ENCODE measurements at places on chromosomes 4 and X. TPM values are rescaled to one million over a fixed set of nuclear protein-coding genes. Genes with fewer than 3 reads are reported as not detected.

The DCAF8L2 gene
- total RNA-seq = not detected

The UGT8 gene
- total RNA-seq = 6.3 TPM

- H3K4me1 ChIP-seq = peaks cover 5% of the 10 kb centered on the region
- H3K4me3 ChIP-seq = no peak overlapping the region
- no peaks in the 10 kb centered on the region for H3K27me3 ChIP-seq
- no peak overlapping the region for H3K27ac ChIP-seq
- H3K36me3 ChIP-seq = no peaks in the 10 kb centered on the region
These were observed 684.0 kb upstream of the MAGEB2 start for GRCh38 chrX:29531336-29531735.

GRCh38 chr4:141074098-141074878 is 59.0 kb downstream of the RNF150 start:
- no peak overlapping the region for H3K4me3 ChIP-seq
- H3K27ac ChIP-seq = no peak overlapping the region
- H3K36me3 ChIP-seq = no peaks in the 10 kb centered on the region
- no peaks in the 10 kb centered on the region for H3K4me1 ChIP-seq
- no peak for DNase-seq

The KCNIP4 gene
- 0.57 TPM for total RNA-seq

DNA sequence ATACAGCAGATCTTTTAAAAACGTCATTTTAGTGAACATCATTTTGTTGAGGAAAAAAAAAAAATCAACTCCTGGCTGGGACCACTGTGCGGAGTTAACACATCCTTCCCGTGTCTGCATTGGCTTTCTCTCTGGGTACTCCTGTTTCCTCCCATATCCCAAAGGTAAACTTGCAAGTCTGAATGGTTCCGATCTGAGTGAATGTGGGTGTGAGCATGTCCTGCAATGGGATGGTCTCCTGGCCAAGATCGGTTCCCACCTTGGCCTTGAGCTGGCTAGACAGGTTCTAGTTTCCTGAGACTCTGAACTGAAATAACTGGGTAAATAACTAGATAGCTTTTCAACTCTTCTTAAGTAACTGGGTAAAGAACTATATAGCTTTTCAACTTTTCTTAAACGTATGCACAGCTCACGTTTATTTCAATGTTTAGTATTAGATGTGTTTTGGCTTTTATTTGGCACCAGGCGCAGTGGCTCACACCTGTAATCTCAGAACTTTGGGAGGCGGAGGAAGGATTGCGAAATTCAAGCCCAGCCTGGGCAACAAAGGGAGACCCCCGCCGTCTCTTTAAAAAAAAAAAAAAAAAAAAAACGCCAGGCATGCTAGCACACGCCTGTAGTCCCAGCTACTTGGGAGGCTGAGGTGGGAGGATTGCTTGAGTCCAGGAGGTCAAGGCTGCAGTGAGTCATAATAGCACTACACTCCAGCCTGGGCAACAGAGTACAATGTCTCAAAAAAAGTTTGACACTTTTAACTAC is 14.0 kb downstream of the RBMX start:
- H3K4me3 ChIP-seq = no peak overlapping the region
- peaks cover 32% of the 10 kb centered on the region for H3K36me3 ChIP-seq
- no peak overlapping the region for H3K27ac ChIP-seq
- no peaks in the 10 kb centered on the region for H3K27me3 ChIP-seq

GRCh38 chr4:182789529-182789928 is 127.7 kb downstream of the DCTD start:
- H3K4me3 ChIP-seq = no peak overlapping the region
- H3K27me3 ChIP-seq = no peaks in the 10 kb centered on the region
- no peak overlapping the region for H3K27ac ChIP-seq
- peaks cover 38% of the 10 kb centered on the region for H3K36me3 ChIP-seq
- H3K4me1 ChIP-seq = peaks cover 3% of the 10 kb centered on the region

The MAB21L2 gene
- total RNA-seq = 3.5 TPM

- peaks cover 40% of the 10 kb centered on the region for H3K4me1 ChIP-seq
- no peak for DNase-seq
- no peak overlapping the region for H3K27ac ChIP-seq
These were observed 21.7 kb downstream of the RBPJ start for GRCh38 chr4:26342328-26343037.

GRCh38 chr4:74320559-74321118 is 12.4 kb downstream of the EPGN start:
- no peaks in the 10 kb centered on the region for H3K36me3 ChIP-seq
- H3K27me3 ChIP-seq = peaks cover 5% of the 10 kb centered on the region
- no peak overlapping the region for H3K27ac ChIP-seq
- H3K4me3 ChIP-seq = no peak overlapping the region
- peaks cover 4% of the 10 kb centered on the region for H3K4me1 ChIP-seq

- no peaks in the 10 kb centered on the region for H3K36me3 ChIP-seq
- H3K4me3 ChIP-seq = no peak overlapping the region
- no peak overlapping the region for H3K27ac ChIP-seq
- no peaks in the 10 kb centered on the region for H3K27me3 ChIP-seq
- no peaks in the 10 kb centered on the region for H3K4me1 ChIP-seq
These were observed 229.0 kb downstream of the UGT8 start for GRCh38 chr4:114827651-114828050.

- no peaks in the 10 kb centered on the region for H3K27me3 ChIP-seq
- no peak overlapping the region for H3K4me3 ChIP-seq
These were observed 64.3 kb downstream of the MSN start for GRCh38 chrX:65731684-65732289.

- peaks cover 51% of the 10 kb centered on the region for H3K4me1 ChIP-seq
- no peak overlapping the region for H3K27ac ChIP-seq
- no peak for DNase-seq
- peaks cover 100% of the 10 kb centered on the region for H3K27me3 ChIP-seq
- no peaks in the 10 kb centered on the region for H3K36me3 ChIP-seq
These were observed 764 bp downstream of the PDGFRA start for GRCh38 chr4:54229631-54230483.

The TIGD4 gene
- total RNA-seq = 3.9 TPM

- peaks cover 4% of the 10 kb centered on the region for H3K4me1 ChIP-seq
- DNase-seq = peak; percentile 52
- peaks cover 16% of the 10 kb centered on the region for H3K27me3 ChIP-seq
- H3K4me3 ChIP-seq = no peak overlapping the region
- H3K36me3 ChIP-seq = no peaks in the 10 kb centered on the region
- no peak overlapping the region for H3K27ac ChIP-seq
These were observed 36.9 kb upstream of the ATOH1 start for GRCh38 chr4:93791570-93792195.

The CT45A5 gene
- not detected for total RNA-seq

DNA sequence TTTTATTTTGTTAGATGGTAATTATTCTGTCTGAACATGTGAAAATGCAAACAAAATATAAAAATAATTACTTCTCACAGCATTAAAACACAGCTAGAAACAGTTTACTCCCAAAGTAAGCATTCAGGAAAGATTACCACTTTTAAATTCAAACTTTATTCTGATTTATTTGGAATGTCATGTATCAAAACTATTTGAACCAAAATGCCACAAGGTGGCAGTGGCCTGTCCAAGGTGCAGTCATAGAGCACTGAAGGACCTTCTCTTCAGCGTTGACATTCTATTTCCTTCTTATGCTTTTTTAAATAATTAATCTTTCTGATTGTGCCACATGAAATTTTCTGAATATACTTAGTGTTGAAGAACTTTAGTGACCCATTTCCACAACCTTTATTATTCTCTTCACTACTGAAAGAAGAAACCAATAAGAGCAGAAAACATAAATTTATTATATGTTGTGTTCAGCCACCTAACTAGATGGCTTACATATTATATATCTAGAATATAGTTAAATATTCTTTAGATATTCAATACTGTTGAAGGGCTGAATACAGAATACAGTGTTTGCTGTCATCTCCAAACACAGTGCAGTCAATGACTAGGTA is 283.6 kb downstream of the CFAP299 start:
- no peak for DNase-seq
- no peak overlapping the region for H3K27ac ChIP-seq
- peaks cover 3% of the 10 kb centered on the region for H3K36me3 ChIP-seq
- H3K27me3 ChIP-seq = peaks cover 3% of the 10 kb centered on the region
- H3K4me1 ChIP-seq = no peaks in the 10 kb centered on the region

The NPY2R gene
- total RNA-seq = not detected

GRCh38 chr4:164383358-164384220 is 370.3 kb upstream of the SMIM31 start:
- H3K27me3 ChIP-seq = peaks cover 63% of the 10 kb centered on the region
- peak overlapping the region; percentile 85 for H3K4me3 ChIP-seq
- peak; percentile 40 for DNase-seq
- H3K36me3 ChIP-seq = no peaks in the 10 kb centered on the region
- no peak overlapping the region for H3K27ac ChIP-seq
- peaks cover 8% of the 10 kb centered on the region for H3K4me1 ChIP-seq

- no peak overlapping the region for H3K27ac ChIP-seq
- peaks cover 6% of the 10 kb centered on the region for H3K4me1 ChIP-seq
- no peak for DNase-seq
- no peaks in the 10 kb centered on the region for H3K36me3 ChIP-seq
These were observed 300.5 kb downstream of the TRIML1 start for GRCh38 chr4:188439641-188440311.

The CT45A8 gene
- total RNA-seq = not detected

DNA sequence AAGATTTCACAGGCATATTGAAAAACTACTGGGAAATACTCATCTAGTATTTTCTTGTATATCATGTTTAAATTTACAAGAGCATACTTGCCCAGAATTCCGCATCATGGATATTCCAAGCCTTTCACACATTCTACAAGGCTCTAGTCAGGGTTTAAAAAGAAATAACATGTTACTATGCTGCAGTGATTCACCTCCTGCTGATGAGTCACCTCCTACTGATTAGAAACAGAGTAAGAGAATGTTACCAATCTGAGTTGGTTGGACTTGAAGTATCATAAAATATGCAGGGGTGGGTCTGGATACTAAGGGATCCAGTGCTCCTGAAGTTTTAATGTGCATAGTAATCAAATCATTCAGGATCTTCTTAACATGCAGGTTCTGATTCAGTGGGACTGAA is 192.0 kb upstream of the ANK2 start:
- no peaks in the 10 kb centered on the region for H3K27me3 ChIP-seq
- H3K4me3 ChIP-seq = no peak overlapping the region
- peaks cover 56% of the 10 kb centered on the region for H3K4me1 ChIP-seq
- no peak for DNase-seq

- peaks cover 19% of the 10 kb centered on the region for H3K4me1 ChIP-seq
- no peak for DNase-seq
- H3K27ac ChIP-seq = peak within 1 kb of the TSS; percentile 91
- peak within 1 kb of the TSS; percentile 74 for H3K4me3 ChIP-seq
- H3K27me3 ChIP-seq = no peaks in the 10 kb centered on the region
These were observed at the start of gene RHOH for GRCh38 chr4:40196724-40197281. Gene RHOH (plus strand): TSS chr4:40197031. CDS start chr4:40243387, 46,356 bp downstream.

DNA sequence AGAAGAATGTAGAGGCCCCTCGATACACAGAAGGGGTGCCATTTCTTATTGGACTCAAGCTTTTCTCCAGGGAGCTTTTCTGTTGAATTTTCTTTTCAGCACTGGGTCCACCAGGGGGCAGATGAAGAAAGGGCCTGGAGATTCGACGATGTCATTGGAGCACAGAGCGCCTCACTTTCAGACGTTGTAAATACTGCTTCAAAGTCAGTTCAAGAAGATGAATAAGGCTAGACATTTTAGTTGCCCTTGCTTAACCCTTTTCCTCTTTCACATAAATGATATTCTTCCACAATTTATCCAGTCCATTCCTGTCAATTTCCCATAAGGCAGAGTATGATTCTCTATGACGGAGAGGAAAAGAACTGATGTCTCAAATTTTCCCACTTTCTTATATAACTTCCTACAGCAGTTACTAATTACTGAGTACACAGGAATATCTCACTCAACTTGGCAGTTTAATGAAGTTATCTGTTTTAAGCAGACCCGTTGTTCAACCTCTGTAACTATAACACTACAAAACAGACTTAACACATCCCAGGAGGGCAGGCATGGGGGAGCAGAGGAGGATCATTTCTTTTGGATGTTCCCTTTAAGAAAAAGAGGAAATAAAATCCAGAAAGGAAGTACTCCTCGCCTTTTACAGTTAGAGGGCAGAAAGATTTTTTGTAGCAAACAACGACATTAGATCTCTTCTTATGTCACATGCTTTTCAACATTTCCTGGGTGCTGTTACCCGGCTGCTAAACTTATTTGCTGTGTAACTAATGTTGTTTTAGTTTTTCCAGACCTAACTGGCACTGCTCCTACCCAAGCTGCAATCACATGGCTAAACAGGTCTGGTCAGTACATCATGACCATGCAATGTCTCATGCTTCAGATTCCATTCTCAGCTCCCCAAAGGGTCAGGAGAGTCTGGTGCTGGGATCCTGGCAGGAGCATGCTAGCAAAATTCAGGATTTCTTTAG is 12.2 kb upstream of the CENPU start:
- no peaks in the 10 kb centered on the region for H3K27me3 ChIP-seq
- H3K4me3 ChIP-seq = no peak overlapping the region
- no peak overlapping the region for H3K27ac ChIP-seq
- no peaks in the 10 kb centered on the region for H3K36me3 ChIP-seq
- DNase-seq = peak; percentile 68

The LONRF3 gene
- 0.30 TPM for total RNA-seq

- H3K27ac ChIP-seq = no peak overlapping the region
- no peak for DNase-seq
- H3K4me3 ChIP-seq = no peak overlapping the region
- peaks cover 59% of the 10 kb centered on the region for H3K27me3 ChIP-seq
- no peaks in the 10 kb centered on the region for H3K36me3 ChIP-seq
These were observed 4.0 kb downstream of the LONRF3 start for GRCh38 chrX:118978451-118978850.

DNA sequence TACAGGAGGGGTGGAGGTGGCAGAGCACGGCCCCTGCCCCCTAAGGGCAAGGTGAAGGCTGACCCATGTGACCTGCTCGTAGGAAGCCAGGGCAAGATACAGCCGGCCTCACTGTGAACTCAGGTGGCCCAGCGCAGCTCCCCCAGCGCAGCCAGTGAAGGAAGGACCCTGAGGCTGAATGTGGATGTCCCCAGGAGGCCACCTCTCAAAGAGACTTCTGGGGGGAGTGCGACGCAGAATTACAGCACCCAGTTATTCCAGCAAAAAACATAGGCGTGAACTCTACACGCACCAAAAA is 52.6 kb downstream of the ZFYVE28 start:
- H3K4me1 ChIP-seq = peaks cover 6% of the 10 kb centered on the region
- no peak for DNase-seq
- H3K4me3 ChIP-seq = no peak overlapping the region

Measured in neural crest cell (in vitro differentiated cells).